AG20443 (cell line): ENCODE measurements at places on chromosomes 7 and 10.

- DNase-seq = no peak
These were observed 122.0 kb upstream of the PRKCQ start for GRCh38 chr10:6702030-6702429.

DNA sequence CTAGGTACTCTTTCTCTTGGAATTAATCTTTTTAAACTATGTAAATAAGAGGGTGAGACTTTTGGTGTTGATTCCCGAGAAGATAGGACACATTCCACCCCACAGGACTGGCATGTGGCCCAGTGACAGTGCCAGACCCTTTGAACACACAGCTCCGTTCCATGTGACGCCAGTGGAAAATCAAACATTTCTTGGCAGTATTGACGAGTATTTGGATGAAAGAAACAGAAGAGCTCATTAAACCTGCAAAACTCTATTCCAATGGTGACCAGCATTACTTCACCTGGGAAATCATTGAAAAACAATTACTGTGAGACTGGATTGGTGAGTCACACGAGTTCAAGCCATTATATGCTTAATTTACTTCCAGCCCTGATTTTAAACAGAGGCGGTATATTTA, 25.8 kb downstream of the AKR1E2 start:
- no peak for DNase-seq

GRCh38 chr7:85324145-85324799, 137.4 kb upstream of the SEMA3D start:
- DNase-seq = no peak

DNA sequence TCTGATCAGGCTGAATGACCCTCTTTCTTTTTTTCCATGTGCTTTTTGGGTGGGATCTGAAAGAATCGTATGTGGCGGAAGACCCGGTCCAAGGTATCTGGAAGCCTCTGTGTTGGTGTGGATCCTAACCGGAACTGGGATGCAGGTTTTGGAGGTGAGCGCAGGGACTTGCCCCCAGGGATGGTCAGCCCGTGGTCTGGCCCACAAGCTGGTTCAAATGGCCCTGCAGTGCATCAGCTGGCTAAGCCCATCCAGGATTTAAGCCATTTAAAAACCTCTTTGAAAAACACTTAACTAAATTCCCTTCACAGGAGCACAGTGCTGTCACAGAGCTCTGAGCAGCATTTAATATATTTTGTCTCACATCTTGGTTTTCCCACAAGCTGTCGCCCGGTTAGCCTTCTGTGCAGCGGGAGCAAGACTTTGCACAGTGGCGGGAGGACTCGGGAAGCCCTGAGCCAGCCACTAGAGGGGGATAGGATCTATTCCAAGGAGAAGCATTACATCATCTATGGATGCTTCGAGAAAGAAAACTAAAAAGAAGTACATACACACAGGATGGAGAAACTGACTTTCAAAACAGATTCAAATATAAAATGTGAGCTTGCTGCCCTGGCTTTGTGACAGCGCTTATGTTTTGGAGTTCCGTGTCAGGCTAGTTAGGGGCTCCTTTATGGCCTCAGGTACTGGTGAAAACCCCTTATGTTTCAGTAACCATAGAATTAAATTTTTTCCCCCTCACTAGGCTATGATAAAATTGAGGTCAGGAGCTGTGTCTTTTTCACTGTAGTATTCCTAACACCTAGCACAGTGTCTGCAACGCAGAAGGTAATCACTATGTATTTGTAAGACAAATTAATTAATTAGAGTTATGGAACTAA, 11.3 kb downstream of the CPA2 start:
- DNase-seq = peak; percentile 73

GRCh38 chr10:27235706-27236105, 4.9 kb downstream of the ACBD5 start:
- DNase-seq = no peak

- DNase-seq = no peak
These were observed 123.7 kb downstream of the CUL2 start for GRCh38 chr10:34966451-34966850.

- DNase-seq = no peak
These were observed 150.9 kb downstream of the PRKAG2 start for GRCh38 chr7:151725844-151726651.

- DNase-seq = no peak
These were observed 35.1 kb upstream of the DNAJB6 start for GRCh38 chr7:157301610-157302120.

GRCh38 chr7:48259463-48260280, 88.4 kb downstream of the ABCA13 start:
- DNase-seq = no peak

DNA sequence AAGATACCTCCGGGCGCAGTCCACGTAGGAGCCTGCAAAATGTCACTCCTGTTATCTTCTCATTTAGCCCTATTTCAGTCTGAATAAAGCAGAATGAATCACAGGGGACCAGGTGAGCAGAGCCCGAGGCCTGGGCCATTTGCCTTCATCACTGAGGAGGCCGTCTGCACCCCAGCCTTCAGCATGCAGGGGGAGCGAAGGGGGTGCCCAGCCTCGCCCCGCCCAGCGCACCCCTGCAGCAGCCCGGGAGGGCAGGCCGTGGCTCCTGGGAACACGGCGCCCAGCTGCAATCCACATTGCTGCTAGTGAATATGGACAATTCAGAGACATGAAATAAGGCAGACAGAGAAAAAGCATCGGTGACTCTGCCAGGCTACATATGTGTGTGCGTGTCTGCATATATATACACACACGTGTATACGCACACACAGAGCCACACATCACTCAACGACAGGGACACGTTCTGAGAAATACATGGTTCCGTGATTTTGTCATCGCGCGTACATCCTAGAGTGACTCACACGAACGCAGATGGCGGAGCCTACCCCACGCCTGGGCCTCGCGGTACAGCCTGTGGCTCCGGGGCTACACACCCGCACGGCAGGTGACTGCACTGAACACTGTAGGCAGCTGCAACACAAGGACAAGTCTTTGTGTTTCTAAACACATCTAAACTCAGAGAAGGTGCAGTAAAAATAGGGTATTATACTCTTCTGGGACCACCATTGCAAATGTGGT, 15.2 kb upstream of the ELFN1 start:
- no peak for DNase-seq

GRCh38 chr7:50534690-50535290, 30.4 kb downstream of the DDC start:
- DNase-seq = peak; percentile 89

GRCh38 chr7:32618470-32618869, 123.2 kb downstream of the AVL9 start:
- DNase-seq = no peak

DNA sequence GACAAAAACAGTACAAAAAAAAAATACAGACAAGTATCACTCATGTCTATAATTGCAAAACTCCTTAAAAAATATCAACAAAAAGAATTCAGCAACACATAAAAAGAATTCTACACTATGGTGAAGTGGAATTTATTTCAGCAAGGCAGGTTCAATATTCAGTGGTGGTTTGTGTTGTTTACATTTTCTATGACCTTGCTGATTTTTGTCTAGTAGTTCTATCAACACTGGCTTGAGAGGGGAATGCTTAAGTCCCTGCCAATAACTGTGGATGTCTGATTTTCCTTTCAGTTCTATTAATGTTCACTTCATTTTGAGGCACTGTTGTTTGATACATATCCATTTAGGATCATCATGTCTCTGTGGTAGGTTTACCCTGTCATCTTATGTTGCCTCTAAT, 58.5 kb downstream of the CADPS2 start:
- DNase-seq = no peak

DNA sequence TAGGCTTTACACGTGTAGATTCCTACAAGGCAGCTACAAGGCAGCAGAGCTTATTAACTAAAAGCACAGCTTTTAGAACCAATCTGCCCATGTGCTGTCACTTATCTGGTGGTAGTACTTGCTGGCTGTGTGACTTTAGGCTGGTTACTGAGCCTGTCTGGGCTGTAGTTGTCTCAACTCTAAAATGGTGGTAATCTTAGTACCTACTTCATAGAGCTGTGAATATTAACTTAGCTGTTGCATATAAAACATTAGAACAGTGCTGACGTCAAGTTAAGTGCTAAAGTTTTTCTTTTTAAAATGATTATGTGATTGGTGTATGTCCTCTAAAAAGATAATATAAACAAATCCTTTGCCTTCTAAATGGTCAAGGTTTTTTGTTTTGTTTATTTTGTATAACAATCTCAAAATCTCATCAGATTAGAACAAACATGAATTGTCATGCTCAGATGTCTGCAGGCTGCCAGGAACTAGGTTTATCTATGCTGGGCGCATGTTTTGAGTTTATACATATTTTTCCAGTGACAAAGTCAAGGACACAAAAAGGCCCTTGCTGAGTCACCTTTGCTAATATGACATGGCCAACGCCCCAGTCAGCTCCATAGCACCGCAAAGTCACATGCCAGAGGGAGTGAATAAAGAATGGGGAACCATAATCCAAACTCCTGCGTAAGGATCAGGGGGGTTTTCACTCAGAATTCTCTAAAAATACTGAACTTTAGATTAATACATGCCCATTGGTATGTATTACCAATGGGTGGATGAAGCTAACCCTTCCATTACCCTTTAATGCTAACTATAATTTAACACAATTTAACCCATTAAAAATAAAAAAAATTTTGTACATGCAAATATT, 39.8 kb upstream of the ARL4A start:
- peak; percentile 52 for DNase-seq

- DNase-seq = no peak
These were observed 80.6 kb downstream of the ORC5 start for GRCh38 chr7:104127204-104127603.

DNA sequence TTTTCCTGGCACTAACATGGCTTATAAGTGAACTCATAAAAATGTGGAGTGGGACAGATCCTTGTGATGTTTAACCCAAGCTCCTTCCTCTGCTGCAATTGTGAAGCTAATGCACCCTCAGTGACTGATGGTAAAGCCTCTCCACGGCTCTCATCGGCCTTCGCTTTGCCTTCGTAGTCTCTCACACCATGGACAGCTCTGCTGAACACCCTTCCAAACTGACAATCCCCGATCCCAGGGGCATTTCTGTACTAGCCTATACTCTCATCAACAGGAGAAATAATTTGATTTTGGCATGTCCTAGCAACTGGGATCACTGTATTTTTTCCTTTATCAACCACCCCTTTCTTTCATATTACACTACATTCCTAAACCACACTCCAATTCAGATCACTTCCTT, 6.1 kb downstream of the ZNF777 start:
- DNase-seq = no peak

GRCh38 chr10:103443475-103444185, 8.5 kb downstream of the CALHM2 start:
- DNase-seq = no peak

DNA sequence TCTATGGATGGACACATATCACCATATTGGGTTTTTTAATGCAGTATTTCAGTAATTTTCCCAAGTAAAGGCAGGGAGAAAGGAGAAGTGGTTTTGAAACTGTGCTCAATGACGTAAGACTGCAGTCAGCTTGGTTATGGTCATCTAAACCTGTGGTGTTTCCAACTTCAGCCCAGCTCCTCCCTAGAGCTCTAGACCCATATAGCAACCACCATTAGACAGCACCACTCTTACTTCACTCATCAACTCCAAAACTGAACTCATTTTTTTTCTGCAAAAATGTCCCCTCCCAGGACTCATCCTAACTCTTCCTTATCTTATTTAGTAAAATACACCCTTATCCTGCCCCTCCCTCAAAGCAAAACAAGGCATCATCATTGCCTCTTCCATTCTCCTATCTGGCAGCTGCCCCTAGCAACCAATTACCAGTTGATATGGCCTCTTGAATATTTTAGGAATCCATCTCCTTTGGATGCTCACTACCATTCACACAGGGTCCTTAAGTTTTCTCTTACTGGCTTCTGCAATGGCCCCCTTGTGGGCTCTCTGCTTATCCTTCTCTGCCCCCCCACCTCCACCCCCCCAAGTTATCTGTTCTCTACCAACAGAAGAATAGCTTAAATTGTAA, 1.5 kb upstream of the RALA start:
- no peak for DNase-seq

DNA sequence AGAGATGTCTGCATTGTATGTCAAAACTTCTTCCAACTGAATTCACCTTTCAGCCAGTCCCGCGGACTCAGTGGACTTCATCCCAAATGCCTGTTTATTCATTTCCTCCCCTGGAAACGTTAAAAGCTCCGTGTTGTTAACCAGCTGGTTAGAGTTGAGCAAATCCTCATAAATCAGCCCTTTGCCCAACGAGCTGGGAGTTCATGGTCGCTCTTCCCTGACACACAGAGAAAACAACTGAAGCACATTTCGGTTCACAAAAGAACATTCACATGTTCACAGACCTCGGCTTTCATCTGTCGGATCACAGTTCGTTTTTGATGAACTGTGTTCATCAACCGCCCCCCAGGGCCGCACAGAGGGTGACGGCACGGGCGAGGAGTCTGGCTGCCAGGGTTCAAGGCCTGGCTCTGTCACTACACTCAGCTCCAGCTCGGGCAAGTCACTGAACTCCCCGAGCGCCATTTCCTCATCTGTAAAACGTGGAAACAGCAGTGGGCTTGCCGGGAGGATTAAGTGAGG, 62.6 kb downstream of the GLI3 start:
- DNase-seq = peak; percentile 53

DNA sequence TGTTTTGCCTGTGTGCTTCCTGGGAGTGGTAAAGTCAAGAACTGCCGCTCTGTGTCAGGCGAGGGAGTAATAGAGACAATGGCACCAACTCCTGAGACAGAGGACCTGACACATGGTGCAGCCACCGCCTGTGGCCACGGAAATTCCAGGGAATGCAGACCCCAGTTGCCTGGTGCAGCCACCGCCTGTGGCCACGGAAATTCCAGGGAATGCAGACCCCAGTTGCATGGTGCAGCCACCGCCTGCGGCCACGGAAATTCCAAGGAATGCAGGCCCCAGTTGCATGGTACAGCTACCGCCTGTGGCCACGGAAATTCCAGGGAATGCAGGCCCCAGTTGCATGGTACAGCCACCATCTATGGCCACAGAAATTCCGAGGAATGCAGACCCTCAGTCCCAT, 8.7 kb downstream of the DIP2C start:
- DNase-seq = no peak

GRCh38 chr10:76981251-76981650, 656.4 kb downstream of the KCNMA1 start:
- no peak for DNase-seq

GRCh38 chr7:76356823-76357222, 2.0 kb downstream of the YWHAG start:
- no peak for DNase-seq

DNA sequence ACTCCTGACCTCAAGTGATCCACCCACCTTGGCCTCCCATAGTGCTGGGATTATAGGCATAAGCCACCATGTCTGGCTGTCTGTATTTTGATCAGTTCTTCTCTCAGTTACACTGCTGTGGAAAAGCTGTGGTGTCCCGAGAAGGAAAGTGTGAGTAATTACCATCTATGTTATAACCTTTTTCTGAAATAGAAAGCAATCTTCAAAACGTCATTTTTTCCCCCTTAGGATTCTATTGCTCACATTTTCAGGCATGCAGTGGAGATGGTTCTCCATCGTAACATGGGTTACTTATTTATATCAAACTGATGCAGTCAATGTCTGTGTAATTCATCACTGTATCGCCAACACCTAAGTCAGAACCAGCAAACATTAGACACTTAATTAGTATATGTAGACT, 103.5 kb upstream of the FAM3C start:
- DNase-seq = no peak

GRCh38 chr7:142883571-142884285, 1.8 kb downstream of the TRPV6 start:
- no peak for DNase-seq

GRCh38 chr10:128063736-128064107, 62.5 kb downstream of the MKI67 start:
- DNase-seq = no peak

GRCh38 chr7:10759120-10759519, 214.6 kb upstream of the PHF14 start:
- DNase-seq = no peak

- no peak for DNase-seq
These were observed 643.6 kb downstream of the IPMK start for GRCh38 chr10:57624066-57624465.
